ENCODE measurements at places on chromosomes 13 and 19.

DNA sequence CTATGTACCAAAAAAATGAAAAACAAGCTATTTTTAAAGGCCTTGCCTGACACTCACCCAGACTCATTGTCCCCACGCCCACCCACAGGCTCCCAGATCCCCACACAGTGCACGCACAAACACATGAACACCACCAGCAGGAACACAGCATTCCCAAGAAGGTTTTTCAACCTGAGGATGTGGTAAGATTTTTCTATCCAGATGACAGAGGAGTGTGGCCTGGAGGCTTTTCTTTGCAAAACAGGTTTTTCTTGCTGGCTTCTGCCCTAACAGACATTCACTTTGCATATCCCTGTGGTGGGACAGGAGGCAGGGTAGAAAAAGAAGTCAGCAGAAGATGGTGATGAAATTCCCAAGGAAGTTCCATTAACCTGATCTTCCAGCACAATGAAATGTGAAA lies 97.8 kb downstream of the KLF12 start:
- no peak for DNase-seq

DNA sequence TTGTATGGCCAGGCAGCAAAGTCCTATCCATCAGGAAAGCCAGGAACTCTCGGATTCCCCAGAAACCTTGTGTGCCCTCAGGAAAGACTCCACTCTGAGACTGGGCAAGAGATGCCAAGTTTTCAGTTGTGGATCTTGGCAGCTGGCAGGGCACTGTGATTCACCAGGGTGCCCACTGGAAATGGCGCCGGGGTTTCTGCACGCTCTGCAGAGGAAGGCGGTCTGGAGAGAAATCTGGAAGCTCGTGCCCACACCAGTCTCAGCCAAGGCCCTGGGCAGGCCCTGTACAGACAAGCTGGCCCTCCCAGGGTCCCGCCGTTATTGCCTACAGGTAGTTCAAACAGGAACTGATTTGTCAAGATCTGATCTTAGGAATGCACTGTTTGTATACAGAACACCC lies 4.9 kb downstream of the NAPA start:
- DNase-seq, result no peak

GRCh38 chr13:55538424-55538823 lies 1602.3 kb upstream of the PRR20A start:
- DNase-seq, result no peak

DNA sequence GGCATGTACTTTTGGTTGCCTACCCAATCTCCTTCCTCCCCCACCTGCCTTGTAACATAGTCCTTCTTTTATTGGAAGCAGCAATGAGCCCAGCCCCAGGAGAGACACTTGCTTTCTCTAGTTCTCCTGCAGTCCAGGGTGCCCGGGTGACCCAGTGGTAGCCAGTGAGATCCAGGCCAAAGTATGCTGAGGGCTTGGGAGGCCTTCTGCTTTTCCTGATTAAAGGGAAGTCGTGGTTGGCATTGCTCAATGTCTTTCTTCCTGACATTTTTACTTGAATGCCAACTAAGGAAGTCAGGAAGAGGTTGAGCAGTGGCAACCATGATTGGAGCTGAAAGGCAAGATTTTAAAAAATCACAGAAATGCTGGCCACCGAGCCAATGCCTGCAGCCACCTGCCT lies 25.7 kb downstream of the CNMD start:
- DNase-seq, result no peak

DNA sequence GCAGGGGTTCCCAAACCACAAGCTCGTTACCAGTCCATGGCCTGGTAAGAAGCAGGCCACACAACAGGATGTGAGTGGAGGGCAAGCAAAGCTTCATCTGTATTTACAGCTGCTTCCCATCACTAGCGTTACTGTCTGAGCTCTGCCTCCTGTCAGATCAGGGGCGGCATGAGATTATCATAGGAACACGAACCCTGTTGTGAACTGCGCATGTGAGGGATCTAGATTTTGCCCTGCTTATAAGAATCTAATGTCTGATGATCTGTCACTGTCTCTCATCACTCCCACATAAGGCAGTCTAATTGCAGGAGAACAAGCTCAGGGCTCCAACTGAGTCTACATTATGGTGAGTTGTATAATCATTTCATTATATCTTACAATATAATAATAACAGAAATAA lies 677.4 kb upstream of the SLITRK6 start:
- DNase-seq, result no peak

All from NCI-H226 (cell line).